ENCODE measurements at places on chromosomes 4 and X.

DNA sequence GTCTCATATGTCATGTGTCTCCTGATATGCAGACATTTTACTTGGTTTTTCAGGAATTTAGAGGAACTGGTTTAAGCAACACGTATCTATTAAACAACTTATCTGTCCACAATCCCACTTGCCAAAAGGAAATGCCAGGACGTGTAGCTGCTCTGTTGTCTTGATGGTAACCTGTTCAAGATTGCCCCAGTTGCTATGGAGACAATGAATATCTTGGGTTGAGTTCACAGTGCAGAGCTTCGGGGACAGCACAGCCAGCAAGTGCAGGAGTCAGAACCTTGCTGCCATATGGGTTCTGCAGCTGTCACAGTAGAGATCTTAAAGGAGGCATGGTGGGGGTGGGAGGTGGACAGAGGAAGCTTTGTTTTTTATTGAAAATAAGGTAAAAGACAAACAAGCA lies 28.7 kb upstream of the FAM9B start:
- no peak for DNase-seq

- no peak for DNase-seq
These were observed 538.7 kb upstream of the PABPC4L start for GRCh38 chr4:134740290-134740689.

GRCh38 chrX:115367951-115368350 lies 78.4 kb downstream of the LUZP4 start:
- no peak for DNase-seq

- no peak for DNase-seq
These were observed 25.1 kb downstream of the FHDC1 start for GRCh38 chr4:152961014-152961772.

GRCh38 chr4:8403173-8403753 lies 37.3 kb downstream of the ACOX3 start:
- DNase-seq: peak; percentile 18

- no peak for DNase-seq
These were observed 145.2 kb downstream of the PDHA2 start for GRCh38 chr4:95985051-95985450.

DNA sequence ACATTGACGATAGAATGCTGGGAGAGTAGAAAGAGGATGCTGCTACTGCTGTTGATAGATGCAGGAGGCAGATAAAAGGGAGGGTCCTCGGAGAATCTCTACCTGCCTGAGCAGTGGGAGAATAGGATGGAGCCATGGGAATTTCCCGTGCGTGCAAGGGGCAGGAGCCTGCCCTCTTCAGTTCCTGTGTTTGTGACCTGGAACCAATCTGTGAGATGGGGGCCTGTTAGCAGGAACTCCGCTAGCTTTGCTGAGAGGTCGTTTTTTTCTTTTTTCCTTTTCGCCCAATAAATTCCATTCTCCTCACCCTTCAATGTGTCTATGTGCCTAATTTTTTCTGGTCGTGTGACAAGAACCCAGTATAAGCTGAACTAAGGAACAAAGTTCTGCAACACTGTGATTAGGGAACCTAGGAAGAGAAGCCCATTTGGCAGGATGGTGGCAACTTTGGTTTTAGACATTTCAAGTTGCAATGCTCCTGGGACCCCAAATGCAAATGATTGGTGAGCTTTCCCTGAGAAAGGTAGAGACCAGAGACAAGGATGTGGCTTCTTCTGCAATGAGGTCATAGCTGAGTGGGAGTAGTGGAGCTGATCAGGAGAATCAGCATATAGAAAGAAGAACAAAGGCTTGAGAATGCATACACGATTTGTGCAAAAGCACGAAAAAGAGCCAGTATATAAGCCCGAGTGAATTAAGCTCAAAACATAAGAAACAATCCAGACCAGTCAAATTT lies 23.9 kb downstream of the SLC39A8 start:
- no peak for DNase-seq

DNA sequence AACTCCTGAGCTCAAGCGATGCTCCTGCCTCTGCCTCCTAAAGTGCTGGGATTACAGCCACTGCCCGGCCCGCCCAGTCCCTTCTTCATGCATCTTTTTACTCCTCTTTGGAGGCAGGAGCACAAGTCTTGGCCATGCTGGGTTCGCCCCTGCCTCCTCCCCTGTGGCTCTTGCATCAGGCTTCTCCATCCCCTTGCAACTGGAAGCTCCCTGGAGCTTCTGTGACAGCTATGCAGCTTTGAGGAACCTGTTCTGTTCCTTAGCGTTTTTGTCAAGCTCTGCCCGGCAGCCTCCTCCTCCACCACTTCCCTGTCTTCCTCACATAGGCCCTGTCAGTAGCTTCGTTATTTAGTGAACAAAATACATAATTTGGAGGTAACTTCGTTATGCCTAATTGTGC lies 73.9 kb downstream of the PSAPL1 start:
- DNase-seq: no peak

DNA sequence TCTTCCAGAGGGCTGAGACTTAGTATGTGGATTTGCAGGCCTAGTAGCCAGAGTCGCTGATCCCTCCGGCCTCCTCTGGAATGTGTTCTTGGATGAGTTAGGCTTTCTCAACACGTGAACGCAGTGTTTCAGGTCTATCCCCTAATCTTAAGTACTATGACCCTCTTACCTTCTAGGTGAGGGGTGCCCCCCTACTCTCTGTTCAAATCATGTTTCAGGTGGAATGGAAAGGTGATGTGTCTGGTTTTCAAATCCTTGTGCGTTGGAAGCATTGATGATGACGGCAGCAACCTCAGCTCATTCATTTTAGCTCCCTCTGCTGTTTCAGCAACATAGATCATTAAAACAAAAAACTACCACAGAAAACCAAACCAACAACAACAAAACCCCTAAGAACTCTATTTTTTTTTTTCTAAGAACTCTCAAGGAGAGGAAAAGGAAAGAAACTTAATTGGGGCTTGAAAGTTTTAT lies 56.4 kb downstream of the RWDD4 start:
- no peak for DNase-seq

- no peak for DNase-seq
These were observed 673.3 kb downstream of the GALNTL6 start for GRCh38 chr4:172486531-172486930.

GRCh38 chr4:153204247-153204671 lies at the start of gene TRIM2:
TRIM2 (plus strand) TSS chr4:153204443; CDS start chr4:153204531, 88 bp downstream.
- no peak for DNase-seq

- no peak for DNase-seq
These were observed 15.8 kb downstream of the DHRSX start for GRCh38 chrX:2484721-2485648.

- peak; percentile 50 for DNase-seq
These were observed 5.3 kb downstream of the APOO start for GRCh38 chrX:23902419-23902818.

DNA sequence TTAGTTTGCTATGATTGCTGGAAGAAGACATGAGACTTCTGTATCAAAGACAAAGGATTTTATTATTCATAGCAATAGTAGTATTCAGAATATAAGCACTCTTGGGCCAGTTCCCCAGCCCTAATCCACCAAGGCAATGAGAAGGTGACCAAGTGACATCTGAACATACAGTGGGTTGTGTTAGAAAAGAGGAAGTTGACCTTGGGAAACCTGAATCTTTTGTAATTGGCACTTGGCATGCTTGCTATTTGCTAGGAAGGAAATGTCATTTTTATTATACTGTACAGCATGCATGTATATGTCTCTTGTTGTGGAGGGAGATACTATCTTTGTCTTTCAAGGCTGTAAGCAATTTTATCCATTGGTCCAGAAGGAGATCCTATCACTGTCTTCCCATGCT lies 216.1 kb upstream of the FAT1 start:
- no peak for DNase-seq

DNA sequence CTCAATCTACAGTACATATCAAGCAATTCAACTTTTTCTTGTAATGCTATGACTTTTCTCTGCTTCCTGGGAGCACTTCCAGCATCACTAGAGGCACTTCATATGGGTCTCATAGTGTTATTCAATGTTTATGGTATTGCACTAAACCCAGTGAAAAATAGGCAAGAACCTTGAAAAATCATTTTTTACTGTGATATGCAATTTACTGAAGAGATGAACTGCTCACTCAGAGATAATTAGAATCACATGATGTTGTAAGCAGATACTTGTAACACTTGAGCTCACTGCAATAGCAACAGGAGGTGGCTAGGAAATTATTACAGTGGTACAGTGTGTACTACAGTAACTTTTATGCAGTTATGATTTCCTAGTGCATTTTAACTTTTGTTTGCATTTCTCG lies 93.3 kb downstream of the RASGEF1B start:
- no peak for DNase-seq
